CD8-positive, alpha-beta T cell (primary cell): ENCODE measurements at places on chromosomes 2 and 18. TPM values are rescaled to one million over a fixed set of nuclear protein-coding genes. Genes with fewer than 3 reads are reported as not detected.

The C18orf63 gene
- total RNA-seq, result not detected

The HOXD13 gene
- not detected for total RNA-seq

The PECR gene
- total RNA-seq, result 5.9 TPM

The FTCDNL1 gene
- 0.78 TPM for total RNA-seq

The SNED1 gene
- 38.4 TPM for total RNA-seq

The NOL4 gene
- not detected for total RNA-seq

The ZNF512 gene
- 12.4 TPM for total RNA-seq

The UGT1A9 gene
- total RNA-seq, result not detected
